Activated B cell treated with CpG ODN at 0.5 μM for 24 hours (primary cell): ENCODE measurements at places on chromosomes 12 and 14.

- no peak for DNase-seq
These were observed 4.5 kb upstream of the MIA2 start for GRCh38 chr14:39229222-39229543.

GRCh38 chr12:57897286-57897974 is 43.9 kb upstream of the ATP23 start:
- DNase-seq: no peak

GRCh38 chr12:105522166-105522825 is 191.8 kb downstream of the C12orf75 start:
- no peak for DNase-seq

- no peak for DNase-seq
These were observed 15.2 kb upstream of the EAPP start for GRCh38 chr14:34554540-34555250.
